Astrocyte of the hippocampus (primary cell): ENCODE measurements at places on chromosomes 6 and 20.

DNA sequence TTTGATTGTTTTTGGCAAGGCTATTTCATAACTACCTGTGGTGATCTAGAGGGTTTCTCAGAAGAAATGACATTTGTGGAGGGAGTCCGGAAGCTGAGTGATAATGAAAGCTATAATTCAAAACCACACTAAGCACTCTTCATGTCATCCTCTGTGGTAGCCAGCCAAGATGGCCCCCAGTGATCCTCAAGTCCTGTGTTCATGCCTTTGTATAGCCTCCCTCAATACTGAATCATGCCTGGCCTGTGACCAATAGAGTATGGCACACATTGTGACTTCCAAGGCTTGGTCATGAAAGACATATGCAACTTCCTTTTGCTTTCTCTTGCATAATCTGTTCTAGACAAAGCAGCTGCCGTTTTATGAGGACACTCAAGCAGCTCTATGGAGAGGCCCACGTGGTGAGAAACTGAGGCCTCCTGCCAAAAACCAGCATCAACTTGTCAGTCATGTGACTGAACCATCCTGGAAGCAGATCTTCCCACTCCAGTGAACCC lies 12.8 kb upstream of the DNAAF9 start:
- no peak for DNase-seq

GRCh38 chr6:17361013-17361412 lies 32.4 kb upstream of the CAP2 start:
- peak; percentile 2 for DNase-seq

GRCh38 chr6:84618046-84618752 lies 146.2 kb downstream of the TBX18 start:
- DNase-seq: peak; percentile 76

- DNase-seq: peak; percentile 78
Measured at GRCh38 chr20:3786126-3786484, 435 bp downstream of the CENPB start.

DNA sequence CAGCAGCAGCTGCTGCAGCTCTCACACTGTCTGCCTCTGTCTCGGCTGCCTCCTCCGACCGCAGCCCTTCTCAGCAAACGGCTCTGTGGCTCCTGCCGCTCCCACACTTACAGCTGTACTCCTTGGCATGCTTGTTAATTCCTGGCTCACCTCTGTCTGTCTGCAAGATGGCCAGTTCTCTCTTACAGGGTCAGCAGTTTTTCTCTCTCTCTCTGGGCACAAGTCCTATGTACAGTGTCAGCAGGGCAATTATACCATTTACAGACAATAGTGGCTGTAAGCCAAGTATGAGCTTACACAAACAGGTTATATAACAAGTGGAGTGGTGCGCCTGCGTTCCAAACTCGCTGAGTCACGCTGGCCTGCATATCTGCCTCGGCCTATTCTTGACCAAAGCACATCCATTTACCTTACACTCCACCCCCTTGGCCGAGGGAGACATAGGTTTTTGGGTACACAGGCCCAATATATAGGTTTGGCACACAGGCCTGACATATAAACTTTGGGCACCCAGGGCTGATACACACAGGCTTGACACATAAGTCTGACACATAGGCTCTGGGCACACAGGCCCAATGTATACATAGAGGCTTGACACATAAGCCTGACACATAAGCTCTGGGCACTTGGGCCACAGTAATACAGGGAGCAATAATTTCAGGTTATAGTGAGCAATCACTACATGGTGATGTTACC lies 4.4 kb downstream of the ZKSCAN3 start:
- peak; percentile 41 for DNase-seq

GRCh38 chr6:125787791-125788190 lies 3.0 kb upstream of the NCOA7 start:
- DNase-seq: peak; percentile 32

DNA sequence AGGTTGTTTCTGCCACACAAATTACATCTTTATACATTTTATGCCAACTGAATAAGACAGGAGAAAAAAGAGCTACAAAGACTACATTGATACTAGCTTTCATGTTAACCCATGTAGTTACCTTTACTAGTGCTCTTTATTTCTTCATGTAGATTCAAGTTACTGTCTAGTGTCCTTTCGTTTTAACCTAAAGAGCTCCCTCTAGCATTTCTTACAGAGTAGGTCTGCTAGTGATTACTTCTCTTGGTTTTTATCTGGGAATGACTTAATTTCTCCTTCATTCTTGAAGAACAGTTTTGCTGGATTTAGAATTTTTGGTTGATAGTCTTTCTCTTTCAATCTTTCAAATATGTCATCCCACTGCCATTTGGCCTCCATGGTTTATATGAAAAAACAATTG lies 21.2 kb upstream of the NOP56 start:
- DNase-seq: no peak

DNA sequence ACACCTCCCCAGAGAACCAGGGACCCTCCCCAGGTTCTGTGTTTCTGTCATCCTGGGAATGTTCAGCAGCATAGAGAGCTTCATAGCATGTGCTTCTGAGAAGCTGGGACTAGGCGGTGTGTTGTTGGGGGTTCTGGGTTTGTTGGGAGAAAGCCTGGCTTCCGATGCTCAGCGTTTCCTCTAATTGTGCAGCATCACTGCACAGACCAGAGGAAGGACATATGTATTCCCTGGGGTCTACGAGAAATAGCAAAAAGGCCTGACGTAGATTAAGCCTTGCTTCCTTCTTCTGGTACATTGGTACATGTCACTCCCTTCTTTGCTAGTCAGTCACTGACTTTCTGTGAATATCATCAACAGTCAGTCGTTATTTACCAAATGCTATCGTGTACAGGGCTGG lies 96.9 kb upstream of the SGK1 start:
- no peak for DNase-seq

GRCh38 chr6:21749754-21750153 lies 156.2 kb downstream of the SOX4 start:
- no peak for DNase-seq

GRCh38 chr6:167047554-167047953 lies 48.4 kb downstream of the CEP43 start:
- DNase-seq: no peak

GRCh38 chr6:127277878-127278843 lies 11.5 kb downstream of the RNF146 start:
- no peak for DNase-seq

GRCh38 chr20:21546355-21546754 lies 32.5 kb upstream of the NKX2-2 start:
- no peak for DNase-seq

DNA sequence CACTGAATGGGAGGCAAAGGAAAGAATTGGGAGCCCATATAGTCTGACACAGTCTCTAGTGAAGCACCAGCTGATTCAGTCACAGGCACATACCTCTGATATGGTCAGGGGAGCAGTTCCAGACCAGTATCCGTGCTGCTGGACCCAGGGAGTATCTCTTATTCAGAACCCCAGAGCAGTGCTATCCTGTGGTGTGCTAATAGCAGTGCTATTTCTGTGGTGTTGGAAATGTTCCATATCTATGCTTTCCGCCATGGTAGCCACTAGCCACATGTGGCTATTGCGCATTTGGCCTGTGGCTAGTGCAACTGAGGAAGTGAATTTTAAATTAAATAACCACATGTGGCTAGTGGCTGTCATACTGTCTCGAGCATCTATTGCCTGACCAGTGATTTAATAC lies 11.0 kb downstream of the SCUBE3 start:
- DNase-seq: no peak

DNA sequence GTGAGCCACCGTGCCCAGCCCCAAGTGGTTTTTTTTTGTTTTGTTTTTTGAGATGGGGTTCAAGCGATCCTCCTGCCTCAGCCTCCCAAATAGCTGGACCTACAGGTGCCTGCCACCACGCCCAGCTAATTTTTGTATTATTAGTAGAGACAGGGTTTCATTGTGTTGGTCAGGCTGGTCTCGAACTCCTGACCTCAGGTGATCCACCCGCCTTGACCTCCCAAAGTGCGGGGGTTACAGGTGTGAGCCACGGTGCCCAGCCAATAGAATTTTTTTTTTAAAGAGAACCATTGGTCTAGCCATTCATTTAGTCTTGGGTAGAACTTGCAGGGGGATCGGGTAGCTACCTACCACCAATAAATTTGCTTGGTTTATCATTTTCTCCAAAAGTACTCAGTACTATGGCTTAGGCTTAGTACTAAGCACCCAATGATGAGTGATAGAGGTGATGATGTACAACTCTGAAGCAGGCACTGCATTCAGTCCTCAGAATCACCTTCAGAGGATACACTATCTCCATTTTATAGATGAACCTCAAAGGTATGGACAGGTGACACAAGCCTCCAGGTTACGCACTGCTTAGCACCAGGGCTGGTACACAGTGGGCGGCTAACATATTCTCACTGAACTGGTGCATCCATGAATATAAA lies 12.9 kb upstream of the C20orf203 start:
- DNase-seq: no peak

DNA sequence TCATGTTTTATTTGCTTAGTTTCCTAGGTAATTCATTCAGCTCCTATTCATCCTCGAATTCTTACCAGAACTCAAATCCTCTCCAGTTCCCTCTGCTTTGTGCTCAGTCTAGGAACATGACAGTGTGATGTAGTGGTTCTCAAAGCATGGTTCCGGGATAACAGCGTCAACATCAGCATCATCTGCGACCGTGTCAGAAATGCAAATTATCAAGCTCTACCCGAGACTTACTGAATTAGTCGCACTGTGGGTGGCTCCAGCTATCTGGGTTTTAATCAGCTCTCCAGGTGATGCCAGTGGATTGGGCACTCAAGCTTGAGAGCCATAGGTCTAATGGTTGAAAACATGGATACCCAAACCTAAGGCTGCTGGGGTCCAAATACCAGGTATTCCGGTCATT lies 7.7 kb upstream of the STK35 start:
- no peak for DNase-seq

DNA sequence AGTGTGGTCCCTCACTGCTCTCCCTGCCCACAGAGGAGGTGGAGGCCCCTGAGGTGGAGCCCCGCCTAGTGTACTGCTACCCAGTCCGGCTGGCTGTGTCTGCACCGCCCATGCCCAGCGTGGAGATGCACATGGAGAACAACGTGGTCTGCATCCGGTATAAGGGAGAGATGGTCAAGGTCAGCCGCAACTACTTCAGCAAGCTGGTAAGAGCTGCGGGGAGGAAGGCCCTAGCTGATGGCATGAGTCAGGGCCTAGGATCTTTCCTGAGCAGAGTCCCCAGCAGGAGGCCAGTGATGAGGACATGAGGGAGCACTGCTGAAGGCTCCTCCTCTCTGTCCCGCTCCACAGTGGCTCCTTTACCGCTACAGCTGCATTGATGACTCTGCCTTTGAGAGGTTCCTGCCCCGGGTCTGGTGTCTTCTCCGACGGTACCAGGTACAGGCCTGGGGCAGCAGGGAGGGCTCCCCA lies 11.2 kb downstream of the PCIF1 start:
- DNase-seq: no peak

DNA sequence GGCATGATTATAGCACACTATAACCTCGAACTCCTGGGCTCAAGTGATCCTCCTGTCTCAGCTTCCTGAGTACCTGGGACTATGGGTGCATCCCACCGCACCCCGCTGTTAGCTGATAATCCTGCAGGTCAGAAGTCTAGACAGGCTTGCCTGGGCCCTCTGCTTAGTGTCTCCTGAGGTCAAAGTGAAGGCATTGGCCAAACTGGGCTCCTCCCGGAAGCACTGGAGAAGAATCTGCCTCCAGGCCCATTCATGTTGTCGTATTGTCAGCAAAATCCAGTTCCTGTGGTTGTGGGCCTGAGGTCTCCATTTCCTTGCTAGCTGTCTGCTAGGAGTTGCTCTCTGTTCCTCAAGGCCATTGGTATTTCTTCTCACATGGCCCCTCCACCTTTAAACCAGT lies 6.3 kb upstream of the MROH8 start:
- DNase-seq: no peak

DNA sequence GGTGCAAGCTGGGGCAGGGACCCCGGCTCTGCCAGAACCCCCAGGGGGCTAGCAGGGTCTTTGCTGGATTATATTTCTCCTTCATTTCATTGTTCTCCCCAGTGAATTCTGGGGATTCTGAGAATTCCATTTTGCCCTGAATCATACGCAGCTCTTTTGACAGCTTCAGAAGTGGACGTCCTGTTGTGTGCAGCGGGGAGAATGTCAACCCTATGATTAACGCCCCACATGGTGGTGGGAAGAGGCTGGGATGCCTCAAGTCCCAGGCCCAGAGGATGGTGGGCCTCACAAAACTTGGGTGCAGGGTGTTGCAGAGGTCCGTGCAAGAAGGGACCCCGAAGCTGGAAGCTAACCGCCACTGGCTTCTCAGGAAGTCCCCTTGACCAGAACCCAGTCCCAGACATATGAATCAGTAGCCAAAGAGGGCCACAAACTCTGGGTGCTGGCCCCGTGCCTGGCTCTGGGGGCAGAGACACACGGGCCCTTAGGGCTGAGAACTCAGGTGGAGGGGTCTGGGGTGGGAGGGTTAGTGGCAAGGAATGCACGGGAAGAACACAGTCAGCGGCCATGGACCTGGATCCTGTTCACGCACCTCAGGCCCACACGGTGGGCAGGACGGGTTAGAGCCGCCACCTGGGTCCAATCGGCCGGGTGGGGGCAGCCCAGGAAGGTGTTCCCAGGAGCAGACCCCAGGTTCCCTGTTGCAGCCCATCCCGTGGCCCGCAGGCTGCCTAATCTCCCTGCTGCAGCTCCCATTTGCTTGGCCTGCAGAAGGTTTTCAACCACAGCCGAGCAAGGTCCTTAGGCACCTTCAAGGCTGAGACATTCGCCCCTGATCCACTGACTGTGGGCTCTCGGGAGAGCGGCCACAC lies 51.2 kb downstream of the YTHDF1 start:
- DNase-seq: no peak

GRCh38 chr6:70041411-70041810 lies 175.1 kb downstream of the COL19A1 start:
- DNase-seq: no peak

DNA sequence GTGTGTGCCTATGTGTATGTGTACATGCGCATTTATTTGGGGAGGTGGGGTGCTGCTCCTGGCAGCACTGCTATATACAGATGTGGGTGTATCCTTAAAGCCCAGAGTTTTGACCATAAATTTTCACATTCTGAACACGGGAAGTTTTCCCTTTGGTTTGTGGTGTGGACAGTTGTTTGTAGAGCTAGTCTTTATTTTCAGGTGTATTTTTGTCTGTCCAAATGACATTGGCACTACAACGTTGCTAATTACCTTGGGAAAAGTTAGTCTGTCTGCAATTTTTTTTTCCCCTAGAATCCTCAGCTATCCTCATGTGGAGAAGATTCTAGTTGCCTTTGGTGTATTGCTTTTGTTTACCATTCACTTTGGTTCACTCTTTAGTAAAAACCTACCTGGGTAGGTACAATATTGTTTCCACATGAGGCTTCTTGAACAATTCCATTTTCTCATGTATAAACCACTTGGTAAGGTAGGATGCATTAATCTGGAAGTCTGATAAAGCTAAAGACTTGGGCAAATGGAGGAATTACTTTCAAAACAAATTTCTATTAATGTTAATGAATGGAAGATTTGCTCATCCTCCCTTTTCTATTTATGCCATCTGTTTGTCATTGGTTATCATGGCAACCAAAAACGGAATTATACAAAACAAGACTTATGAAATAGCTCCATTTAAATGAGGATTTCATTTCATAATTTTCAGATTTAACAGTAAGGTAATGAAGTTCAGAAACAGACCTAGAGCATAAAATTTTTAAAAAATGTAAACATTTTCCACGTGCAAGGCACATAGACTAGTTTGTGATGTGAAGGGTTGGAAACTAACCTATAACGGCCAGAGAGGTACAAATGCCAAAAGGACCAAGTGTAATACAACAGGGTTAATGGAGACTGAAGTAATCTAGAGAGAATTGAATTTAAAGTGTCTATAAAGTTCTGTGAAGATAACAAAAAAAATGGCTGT lies 3.9 kb downstream of the CCN2 start:
- peak; percentile 85 for DNase-seq

- no peak for DNase-seq
Measured at GRCh38 chr6:136571496-136571895, 21.3 kb upstream of the MAP7 start.

GRCh38 chr6:44278774-44279697 lies 8.8 kb downstream of the TMEM151B start:
- no peak for DNase-seq
